ENCODE measurements at places on chromosomes 5 and 9.
A peak's percentile ranks its signal among the peaks of the same experiment; 100 is the strongest.

DNA sequence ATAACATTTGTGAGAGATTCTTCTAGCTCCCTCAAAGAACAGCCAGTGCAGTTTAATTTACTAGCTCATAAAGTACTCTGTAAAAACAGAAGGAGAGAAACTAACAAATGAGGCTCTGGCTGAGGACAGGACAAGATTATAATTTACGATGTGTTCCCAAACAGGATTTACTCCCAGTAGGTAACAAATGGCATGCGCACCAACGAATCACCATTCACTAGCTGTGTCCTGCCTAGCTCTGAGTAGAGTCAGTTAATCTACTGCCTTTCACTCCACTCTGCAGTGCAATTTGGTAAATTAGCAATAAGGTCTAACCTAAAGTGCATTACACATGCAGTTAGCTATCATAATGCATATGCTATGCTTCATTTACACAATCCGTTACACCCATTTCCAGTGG lies 497.4 kb upstream of the CCNG1 start:
- peak; percentile 13 for DNase-seq

DNA sequence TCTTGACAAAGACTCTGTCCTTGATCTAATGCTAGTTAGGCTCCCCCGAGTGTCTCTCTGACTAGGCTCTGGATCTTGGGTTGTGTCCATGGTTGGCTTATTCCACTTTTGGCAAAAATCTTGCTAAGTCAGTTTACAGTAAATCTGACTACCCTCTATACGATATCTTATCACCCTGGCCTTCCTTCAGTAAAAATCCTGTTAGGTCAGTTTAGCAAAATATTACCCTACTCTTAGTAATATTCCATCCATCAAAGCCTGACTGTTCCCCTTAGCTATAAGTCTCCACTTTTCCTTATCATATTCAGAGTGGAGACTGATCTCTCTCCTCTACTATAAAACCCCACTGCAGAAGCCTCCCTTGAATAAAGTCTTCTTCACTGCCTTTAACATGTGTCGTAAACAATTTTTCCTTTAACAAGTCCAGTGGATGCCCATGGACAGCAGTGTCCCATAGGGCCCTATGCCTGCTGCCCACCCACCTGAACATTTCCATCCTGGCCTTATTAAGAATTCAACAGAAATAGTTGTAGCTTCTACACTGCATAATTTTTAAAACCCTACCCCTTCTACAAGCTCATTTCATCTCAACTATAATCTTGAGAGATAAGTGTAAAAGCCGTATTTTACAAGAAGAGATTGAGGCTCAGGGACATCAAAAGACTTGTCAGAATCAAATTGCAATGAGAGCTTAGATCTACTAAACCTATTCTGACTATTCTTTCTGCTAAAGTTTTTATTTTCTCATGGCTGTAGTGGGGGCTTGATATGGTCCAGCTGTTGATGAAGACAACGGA lies 22.3 kb downstream of the MINAR2 start:
- no peak for DNase-seq

DNA sequence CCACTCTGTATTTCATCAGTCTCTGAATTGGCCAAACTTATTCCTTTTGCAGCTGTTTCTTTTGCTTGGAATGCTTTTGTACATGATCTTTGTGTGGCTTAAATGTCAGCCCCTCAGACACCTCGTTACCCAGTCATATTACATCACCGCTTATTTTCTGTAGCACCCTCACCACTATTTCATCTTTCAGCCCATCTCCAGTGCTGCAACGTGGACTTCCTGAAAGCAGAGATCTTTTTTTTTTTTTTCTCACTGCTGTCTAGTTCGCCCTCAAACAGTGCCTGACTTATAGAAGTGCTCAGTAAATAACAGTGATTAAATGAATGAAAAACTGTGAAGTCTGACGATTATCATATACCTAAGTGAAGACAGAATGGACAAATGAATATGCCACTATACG lies 835 bp downstream of the SRA1 start:
- DNase-seq, result no peak

DNA sequence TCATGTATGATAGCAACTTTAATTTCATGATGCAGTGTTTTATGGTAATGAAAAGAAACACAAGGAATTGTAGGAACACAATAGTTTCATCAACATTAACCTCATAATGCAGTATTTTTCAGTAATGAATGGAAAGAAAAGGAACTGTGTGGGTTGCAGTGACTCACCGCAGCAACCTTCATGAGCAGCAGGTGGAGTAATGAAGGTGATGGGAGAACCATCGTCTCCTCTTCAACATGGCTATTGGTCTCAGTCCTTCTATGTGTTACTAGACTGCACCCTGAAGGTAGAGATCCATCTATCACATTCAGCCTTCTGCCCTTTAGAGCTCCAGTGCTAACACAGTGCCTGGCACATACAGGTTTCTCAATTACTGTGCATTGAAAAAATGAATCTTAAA lies 58.0 kb downstream of the TMEM215 start:
- no peak for DNase-seq

GRCh38 chr5:1323803-1324173 lies 21.1 kb downstream of the CLPTM1L start:
- no peak for DNase-seq
